T-helper 17 cell (primary cell): ENCODE measurements at places on chromosomes 6 and 20. TPM values are rescaled to one million over a fixed set of nuclear protein-coding genes. Genes with fewer than 3 reads are reported as not detected.

DNA sequence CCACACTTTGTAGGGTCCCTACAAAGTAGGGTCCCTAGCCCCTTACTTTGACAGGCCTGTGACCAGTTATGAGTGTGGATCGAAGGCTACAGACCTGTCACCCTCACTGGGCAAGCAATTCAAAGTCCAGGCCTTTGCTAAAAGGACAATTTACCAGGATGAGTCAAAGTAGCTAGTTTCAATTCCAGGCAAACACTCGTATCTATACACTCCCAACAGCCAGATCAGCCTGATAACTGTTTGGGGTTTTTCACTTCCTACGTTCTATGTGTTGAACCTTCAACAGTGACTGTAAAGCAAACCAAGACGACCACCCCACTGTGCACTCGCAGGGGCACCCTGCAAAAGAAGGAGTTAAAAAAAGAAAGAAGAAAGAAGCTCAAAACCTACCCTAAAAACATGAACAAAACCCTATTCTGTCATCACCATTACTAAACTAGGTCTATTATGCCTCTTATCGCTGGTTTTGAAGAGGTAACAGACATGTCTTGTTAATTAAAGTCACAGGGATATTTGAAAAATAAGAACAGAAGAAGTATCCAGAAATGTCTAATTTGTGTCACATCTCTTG is 3.2 kb downstream of the GFOD1 start:
- no peak for DNase-seq

DNA sequence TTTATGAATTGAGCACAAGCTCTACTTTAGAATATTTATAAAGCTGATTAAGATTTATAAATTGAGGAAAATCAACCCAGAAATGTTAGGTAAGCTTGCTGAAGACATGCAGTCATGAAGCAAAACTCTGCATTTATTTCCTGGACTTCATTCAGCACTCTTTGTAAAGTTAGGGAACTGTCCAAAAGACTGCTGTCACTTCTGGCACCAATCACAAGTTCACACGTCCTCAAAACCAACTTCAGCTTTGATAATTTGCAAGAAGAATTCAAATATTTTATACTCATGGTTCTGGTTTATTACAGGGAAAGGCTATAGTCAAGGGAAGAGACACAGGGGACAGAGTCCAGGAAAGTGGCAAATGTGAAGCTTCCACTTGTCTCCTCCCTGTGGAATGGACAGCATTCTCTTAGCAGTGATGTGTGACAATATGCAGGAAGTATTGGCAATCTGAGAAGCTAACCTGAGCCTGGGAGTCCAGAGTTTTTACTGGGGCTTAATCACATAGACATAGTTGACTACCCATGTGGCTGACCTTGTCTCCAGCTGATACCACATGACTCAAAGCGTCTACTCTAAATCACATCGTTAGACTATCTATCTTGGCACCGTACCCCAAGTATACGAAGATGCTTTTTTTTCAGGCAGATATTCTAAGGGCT is 85.4 kb downstream of the PPP1R14C start:
- no peak for DNase-seq

DNA sequence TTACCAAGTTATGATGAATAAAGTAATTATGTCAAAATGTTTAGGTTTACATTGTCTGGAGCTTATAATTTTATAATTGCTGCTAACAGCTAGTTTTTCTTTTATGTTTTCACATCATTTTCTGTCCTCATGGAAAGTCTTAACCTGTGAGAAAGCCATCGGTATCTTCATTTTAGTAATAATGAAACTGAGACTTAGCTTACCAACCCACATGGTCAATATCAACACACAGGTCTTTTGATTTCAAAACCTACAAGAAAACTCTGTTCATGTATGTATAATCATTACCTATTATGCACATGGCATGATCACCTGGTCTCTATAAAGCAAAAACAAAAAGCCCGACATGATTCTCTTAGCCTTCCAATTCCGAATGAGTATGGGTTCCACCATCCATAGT is 61.9 kb downstream of the KCNQ5 start:
- no peak for DNase-seq

DNA sequence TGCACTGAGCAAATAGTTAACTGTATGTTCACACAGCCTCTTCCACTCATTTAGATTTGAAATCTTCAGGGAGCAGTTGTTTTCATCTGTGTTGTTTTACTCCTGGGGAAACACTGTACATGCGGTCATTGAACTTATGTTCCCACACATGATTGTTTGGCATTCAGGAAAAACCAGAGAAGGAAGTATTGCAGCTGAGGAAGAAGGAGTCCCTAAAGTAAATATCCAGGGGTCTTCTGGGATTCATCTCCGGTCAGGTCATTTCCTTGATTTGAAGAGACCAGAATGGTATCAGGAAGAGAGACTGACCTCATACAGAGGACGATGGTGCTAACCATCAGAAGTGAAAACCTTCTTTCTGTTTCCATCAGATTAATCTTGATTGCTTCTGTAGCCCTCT is 52.5 kb downstream of the DCBLD1 start:
- no peak for DNase-seq

GRCh38 chr20:41082306-41082705 is 53.7 kb downstream of the TOP1 start:
- no peak for DNase-seq

DNA sequence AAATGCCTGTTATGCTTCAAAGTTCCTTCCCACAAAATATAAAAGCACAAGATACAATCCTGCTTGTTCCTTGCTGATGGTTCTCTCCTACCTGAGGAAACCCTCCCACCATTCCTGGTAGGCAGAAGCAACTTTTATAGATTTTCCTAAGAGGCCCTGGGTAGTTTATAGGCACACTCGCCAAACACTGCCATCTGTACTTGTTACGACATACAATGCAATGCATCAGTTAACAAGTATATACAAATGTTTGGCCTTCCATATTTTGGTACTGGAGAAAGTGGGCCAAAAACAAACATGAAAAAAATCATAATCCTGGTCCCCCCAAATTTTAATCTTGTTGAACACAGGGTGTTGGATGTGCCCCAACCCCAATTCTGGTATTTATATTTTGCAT is 16.6 kb downstream of the MCM9 start:
- no peak for DNase-seq

GRCh38 chr20:39691151-39691862 is 729.2 kb downstream of the DHX35 start:
- no peak for DNase-seq

GRCh38 chr6:11929241-11929835 is 82.8 kb upstream of the HIVEP1 start:
- DNase-seq = no peak

GRCh38 chr6:169365567-169366257 is 112.1 kb upstream of the THBS2 start:
- no peak for DNase-seq

GRCh38 chr6:36120979-36121786 is 9.1 kb upstream of the MAPK13 start:
- peak; percentile 33 for DNase-seq

- no peak for DNase-seq
Observed at GRCh38 chr6:36683656-36684446, 5.3 kb downstream of the CDKN1A start.

DNA sequence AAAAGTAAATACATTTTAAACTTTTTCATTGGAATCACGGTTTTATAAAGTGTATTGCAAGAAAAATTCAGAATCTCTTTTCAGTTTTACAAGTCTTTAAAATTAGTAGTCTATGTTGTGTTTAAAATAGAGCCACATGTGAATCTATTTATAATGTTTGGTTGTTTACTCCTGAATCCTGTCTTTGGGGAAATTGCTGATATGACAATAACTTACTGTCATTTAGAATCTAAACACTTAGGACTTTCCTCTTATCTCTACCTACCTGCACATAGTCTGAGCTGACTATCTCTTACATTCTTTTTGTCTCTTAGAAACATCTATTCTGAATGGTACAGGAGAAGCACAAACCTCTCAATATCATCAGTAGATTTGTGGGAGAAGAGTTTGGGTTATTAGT is 4.1 kb upstream of the SRSF12 start:
- no peak for DNase-seq

- no peak for DNase-seq
Observed at GRCh38 chr6:38459291-38459690, 180.4 kb downstream of the BTBD9 start.

GRCh38 chr6:99216959-99217358 is 132.5 kb downstream of the FAXC start:
- no peak for DNase-seq

DNA sequence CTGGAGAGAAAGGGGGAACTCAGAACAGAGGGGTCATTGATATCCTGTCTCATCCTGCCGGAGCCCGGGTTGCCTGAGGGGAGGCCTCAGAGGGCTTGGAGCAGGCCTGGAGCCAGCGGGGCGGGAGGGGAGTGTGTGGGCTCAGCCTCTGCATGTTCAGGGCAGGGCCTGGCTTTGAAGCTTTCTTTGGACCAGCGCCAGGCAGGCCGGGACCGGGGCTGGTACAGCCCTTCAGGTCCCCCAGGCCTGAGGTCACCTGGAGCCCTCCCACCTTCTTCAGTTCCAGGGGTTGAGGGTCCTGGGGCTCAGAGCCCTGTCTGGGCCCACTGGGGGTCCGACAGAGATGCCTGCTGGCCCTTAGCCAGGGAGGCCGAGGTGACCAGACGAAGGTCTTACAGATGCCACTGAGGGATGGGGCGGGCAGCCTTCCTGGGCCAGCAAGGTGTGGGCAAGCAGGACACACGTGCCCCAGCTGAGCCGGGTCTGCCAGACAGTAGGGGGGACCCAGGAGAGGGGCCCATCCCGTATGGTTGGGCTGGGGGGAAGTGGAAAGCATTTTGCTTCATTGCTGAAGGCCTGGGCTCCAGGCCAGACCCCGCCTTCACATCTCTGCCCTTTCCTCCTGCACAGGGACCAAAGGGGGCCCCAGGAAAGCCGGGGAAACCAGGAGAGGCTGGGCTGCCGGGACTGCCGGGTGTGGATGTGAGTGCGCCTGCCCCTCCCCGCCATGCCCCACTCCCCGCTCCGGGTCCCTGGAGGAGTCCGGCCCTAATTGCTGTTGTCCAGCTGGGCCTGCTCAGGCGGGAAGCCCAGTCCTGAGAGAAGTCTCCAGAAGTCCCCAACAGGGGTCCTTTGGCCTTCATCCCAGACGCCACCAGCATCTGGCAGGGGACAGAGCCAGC is 2.0 kb downstream of the COL9A3 start:
- no peak for DNase-seq

GRCh38 chr20:51079488-51079887 is 56.6 kb upstream of the KCNG1 start:
- DNase-seq = no peak

GRCh38 chr20:17890330-17890729 is 78.3 kb downstream of the SNX5 start:
- DNase-seq = no peak

GRCh38 chr6:122833021-122833491 is 44.0 kb downstream of the SMPDL3A start:
- no peak for DNase-seq

DNA sequence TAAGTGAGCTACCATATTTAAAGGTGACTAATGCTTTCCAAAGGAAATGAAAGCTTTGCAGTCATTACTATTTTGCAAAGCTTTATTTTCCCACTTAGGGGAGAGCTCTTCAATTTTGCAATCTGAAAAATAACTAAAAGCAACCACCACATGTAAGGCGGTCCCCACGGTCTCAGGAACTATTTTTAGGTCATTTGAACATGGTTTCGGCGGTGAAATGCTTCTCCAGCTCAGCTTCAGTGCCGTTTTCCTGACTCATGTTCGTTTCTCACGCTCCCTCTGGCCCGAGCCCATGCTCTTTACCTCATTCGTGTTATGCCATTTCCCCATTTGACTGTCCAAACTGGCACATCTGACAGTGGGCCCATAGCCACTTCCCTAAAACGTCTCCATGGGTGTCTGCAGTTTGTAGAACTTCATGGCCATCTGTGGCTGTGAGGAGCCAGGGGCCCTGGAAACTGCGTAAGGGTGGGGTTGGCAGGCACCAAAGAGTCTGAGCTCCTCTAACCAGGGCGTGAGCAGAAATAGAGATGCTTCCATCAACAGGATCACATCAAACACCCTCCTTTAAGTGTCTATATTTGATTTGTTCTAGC is 46.5 kb downstream of the ADTRP start:
- no peak for DNase-seq

- no peak for DNase-seq
Observed at GRCh38 chr6:85343428-85343827, 106.5 kb upstream of the NT5E start.

GRCh38 chr6:125888989-125889656 is 67.4 kb upstream of the HINT3 start:
- DNase-seq = no peak

- no peak for DNase-seq
Observed at GRCh38 chr20:56451056-56451765, 17.2 kb upstream of the RTF2 start.

DNA sequence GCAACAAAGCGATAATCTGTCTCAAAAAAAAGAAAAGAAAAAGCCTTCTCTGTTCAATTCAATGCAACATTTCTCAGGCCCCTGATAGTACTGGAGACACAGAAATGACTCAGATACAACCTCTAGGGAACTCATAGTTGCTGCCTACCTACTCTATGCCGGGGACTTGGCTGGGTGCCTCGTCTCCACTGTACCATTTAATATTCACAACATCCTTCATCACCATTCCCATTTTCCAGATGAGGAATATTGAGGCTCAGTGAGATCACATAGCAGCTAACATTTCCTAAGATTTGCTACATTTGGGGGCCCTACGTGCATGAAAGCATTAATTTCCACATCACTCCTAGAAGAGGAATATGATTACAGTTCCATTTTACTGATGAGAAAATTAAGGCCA is 7.5 kb downstream of the NOL4L start:
- no peak for DNase-seq

GRCh38 chr20:1900321-1900801 is 5.2 kb downstream of the SIRPA start:
- no peak for DNase-seq

GRCh38 chr6:170011204-170012036 is 260.0 kb downstream of the ERMARD start:
- DNase-seq = no peak

Gene UNC5CL
- 4.9 TPM for total RNA-seq

Gene DPPA5
- not detected for total RNA-seq

Gene KATNA1
- total RNA-seq = 15.2 TPM

Gene TSBP1
- total RNA-seq = not detected

Gene ARMH2
- 1.1 TPM for total RNA-seq

Gene ANKRD66
- not detected for total RNA-seq

Gene UBD
- not detected for total RNA-seq

Gene CD24
- total RNA-seq = not detected

Gene CASP8AP2
- 28.2 TPM for total RNA-seq

Gene PNPLA1
- not detected for total RNA-seq
